ENCODE measurements at places on chromosomes 12 and 14. TPM values are rescaled to one million over a fixed set of nuclear protein-coding genes. Genes with fewer than 3 reads are reported as not detected.

The OR4K14 gene
- not detected for total RNA-seq

The CLEC4D gene
- not detected for total RNA-seq

The NANOG gene
- total RNA-seq: not detected

The CACNA2D4 gene
- 6.2 TPM for total RNA-seq

The TSPAN9 gene
- total RNA-seq: 0.29 TPM

Data from activated CD8-positive, alpha-beta memory T cell treated with anti-CD3 and anti-CD28 coated beads for 36 hours (primary cell).